ENCODE measurements at places on chromosomes 16 and 17.

DNA sequence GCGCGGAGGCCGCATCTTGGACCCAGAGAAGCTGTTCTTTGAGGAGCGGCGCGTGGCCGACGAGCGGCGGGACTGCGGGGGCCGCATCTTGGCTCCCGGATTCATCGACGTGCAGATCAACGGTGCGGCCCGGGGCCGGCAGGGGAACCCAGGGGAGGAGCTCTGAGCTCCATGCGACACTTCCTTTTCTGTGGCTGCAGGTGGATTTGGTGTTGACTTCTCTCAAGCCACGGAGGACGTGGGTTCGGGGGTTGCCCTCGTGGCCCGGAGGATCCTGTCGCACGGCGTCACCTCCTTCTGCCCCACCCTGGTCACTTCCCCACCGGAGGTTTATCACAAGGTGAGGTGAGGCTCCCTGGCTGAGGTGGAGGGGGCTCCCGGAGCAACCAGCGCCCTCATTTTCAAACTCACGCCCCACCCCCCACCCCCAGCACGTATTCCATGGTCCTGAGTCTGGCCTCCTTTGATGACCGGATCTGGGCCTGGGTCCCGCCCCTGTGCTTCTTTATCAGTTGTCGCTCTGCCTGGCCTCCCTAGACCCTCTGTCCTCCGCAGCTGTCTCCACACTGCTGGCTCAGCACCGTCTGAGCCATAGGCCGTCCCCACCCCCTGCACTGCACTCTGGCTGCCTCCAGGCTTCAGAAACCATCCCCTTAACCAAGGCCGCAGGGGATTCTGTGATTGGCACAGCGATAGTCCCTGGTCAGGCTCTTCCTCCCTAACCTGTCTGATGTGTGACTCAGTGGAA is 787 bp downstream of the AMDHD2 start:
- no peak for DNase-seq

GRCh38 chr17:2064980-2065785 is 10.3 kb downstream of the HIC1 start:
- DNase-seq = no peak

DNA sequence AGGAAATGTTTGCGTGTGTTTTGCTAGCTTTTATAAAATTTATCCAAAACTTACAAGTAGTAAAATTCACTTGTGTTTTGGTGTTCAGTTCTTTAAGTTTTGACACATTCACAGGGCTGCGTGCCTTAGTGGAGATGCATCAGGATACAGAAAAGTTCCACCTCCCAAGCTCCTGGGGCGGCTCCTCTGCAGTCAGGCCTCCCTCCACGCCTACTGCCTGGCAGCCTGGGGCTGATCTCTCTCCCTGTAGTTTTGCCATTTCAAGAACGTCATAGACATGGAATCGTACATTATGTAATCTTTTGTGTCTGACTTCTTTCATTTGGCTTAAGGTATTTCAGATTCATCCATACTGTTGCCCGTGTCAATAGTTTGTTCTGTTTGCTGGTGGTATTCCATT is 27.2 kb upstream of the IRF8 start:
- DNase-seq = no peak

GRCh38 chr17:81672504-81672903 is 6.0 kb downstream of the CCDC137 start:
- no peak for DNase-seq

GRCh38 chr17:6070913-6071511 is 833 bp downstream of the WSCD1 start:
- no peak for DNase-seq

- no peak for DNase-seq
Measured at GRCh38 chr16:16857603-16858283, 478.8 kb downstream of the NPIPA7 start.

DNA sequence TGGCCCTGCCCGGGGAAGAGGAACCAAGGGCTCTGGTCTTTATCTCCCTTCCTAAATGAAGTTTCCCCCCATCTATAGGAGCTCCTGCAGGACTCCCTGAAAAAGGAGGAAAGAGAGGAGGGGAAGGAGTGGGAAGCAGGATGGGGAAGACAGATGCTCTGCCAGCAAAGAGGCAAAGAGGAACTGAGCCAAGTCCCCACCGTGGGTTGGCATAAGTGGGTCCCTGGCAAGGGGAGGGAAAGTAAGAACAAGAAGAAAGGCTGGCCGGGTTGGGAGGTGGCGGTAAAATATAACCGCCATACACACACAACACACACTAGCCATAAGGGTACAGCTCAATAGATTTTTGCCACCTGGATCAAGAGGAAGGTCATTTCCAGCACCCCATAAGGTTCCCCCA is 6.1 kb upstream of the EIF1 start:
- DNase-seq = no peak

DNA sequence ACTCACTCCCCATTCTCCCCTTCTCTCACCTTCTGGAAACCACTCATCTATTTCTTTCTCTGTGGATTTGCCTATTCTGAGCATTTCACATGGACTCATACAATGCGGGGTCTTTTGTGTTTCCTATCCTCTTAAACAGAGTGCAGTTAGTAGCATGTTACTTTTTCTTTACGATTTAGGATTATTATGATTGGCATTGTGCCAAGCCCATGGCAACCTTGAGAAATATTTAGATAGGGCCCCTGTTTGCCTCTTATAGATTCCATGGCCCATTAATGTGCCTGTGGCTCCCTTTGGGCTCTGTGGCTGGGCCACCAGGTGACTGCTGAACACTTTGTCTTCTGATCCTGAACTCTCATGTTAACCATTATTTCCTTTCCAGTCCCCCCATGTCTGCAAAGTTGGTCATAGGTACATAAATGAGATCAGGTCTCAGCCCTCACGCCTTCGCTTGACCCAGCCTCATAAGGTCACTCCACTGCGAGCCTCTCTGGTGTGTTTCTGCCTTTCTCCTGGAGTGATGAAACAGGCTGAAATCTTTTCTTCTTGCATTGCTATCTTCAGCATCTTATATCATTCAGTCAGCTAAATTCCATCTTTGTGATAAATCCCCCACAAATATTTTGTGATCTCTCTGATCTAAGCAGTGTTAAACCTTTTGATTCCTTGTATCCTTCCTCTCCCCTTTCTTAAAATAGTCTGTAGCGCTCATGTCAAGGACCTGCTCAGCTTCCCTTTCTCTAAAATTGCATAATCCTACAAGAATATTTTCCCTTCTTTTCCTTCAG is 44.0 kb downstream of the MYH3 start:
- DNase-seq = no peak

GRCh38 chr17:39096508-39097149 is 54.8 kb downstream of the PLXDC1 start:
- DNase-seq = no peak

- no peak for DNase-seq
Measured at GRCh38 chr17:65977041-65977440, 214.9 kb downstream of the CEP112 start.

DNA sequence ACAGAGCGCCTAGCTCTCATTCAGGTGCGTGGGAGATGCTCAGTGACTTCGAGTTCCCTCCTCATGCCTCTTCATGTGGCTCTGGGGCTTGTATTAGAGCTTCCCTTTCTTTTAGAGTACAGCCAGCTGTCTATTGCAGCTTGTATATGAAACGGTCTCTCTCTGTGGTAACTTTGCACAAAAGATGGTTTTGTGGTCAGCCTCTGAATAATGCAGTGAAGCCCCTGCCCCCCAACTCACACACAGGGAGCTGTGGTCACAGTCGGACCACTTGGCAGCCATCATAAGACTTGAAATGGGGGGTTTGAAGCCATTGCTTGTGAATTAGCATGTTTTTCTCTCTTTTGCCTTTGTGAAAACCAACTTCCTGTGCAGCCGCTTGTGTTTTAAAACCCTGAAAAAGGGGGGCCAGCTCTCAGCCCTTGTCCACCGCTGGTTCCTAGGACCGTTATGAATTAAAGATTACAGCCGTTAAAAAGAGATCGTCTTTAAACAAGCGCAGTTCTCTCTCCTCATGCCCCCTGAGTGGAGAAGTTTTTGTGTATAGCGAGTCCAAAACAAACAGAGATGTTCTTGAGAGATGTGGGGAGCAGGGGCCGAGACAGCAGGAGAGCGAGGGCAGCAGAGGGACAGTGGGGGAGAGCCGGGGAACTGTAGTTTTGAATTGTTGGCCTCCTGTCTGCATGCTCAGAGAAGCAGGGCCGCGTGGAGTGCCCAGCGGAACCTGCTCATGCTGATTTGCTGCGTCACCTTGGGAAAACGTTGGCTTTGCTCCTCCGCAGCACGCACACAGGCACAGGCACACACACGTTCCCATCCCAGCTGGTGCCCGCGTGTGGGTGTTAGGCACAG is 199.0 kb downstream of the MSI2 start:
- no peak for DNase-seq

GRCh38 chr16:1639860-1640259 is 27.7 kb downstream of the CRAMP1 start:
- no peak for DNase-seq

- DNase-seq = no peak
Measured at GRCh38 chr16:73093146-73094144, 45.5 kb upstream of the ZFHX3 start.

- peak; percentile 65 for DNase-seq
Measured at GRCh38 chr17:80991645-80992076, at the start of gene CHMP6. CHMP6 (plus strand) TSS chr17:80991841; CDS start chr17:80991919, 78 bp downstream.

DNA sequence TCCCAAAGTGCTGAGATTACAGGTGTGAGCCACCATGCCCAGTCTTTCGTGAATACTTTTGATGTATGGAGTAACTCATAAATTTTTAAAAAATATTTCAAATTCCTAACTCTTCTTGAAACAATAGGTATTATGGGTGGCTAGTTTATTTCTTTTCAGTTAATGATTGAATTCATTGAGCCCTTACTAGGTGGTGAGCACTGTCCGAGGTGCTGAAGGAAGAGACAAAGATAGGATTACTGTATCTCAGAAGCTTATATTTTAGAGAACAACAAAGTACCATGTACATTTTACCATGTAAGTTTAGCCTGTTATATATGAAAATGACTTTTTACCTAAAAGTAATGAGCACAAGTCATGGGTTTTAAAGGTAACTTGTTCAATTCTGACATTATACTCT is 418.3 kb downstream of the NPIPA7 start:
- no peak for DNase-seq

DNA sequence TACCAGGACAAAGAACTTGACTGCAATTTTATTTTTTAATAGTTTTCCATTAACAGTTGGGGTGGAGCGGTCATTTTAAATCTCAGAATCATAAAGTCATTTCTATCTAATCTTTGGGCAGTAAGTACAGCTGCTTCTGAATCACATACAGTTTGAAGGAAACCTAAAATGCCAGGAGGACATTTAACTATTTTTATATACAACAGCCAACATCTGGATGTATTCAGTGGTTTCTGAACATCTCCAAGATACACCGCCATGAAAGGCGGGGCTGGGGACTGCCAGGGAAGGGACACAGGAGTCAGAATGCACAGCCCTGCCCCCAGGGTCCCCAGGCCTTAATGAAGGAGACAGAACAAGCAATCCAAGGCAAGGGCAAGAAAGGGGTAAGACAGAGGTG is 392.3 kb downstream of the SLC39A11 start:
- DNase-seq = no peak

Data from NT2/D1 (cell line).